Left kidney (tissue), 8 donors: ENCODE measurements at places on chromosomes 12 and 14.
A peak's percentile ranks its signal among the peaks of the same experiment; 100 is the strongest.

DNA sequence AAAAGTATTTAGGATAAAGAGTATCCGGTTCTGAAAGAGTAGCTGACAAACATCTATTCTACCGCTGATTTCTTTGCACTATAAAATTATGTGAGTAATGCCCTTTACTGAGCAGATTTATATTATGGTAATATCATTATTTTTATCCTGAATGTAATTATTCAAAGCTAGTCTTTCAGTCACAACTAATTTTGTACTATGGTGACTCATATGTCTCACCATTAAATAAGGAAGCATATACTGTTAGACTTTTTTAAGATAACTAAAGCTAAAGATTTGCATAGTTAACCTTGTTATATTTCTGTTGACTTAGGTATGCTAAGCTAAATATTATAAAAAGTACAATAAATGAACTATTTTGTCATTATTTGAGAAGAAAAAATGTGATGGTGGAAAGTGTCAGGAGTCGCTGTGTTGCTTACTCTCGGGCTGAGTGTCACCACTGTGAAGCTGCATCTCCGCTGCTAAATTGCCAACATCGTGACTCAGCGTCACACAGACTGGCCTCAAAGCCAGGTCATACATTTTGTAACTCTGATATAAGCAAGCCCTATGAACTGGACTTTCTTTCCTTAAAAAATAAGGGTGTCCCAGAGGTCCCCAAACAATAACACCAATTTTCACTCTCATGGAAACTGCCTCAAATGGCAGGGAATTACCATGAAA is 69.1 kb upstream of the SSTR1 start:
- DNase-seq, result no peak

DNA sequence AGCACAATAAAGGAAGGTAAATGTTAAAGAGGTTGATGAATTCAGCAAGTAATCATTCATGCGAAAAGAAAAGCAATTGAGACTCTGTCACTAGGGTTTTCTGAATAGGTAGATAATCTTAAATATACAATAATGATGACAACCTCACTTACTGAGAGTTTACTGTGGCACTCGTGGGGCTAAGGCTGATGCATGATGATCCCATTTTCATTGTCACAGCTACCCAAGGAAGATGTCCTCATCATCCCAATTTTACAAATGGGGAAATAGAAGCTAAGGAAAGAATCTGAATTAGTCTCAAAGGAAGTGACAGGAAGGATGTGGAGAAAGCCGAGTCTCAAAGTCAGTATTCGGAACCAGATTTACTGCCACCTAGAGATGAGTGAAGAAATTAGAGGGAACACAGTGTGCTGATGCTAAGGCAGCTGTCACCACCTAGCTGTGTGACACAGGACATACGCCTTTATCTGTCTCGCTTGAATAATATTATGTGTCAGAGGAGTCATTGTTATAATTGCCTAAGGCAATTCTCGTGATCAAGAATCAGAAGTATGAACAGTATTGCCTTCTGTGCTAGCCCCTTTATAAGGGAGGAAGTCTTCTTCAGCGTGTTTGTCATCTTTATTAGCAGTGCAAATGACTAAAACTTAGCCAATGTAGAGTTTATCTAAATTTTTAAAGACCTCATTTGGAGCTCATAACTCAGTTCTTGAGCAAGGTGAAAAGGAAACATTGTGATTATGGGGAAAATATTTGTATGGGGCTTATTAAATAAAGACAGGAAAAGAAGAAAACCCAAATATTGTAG is 63.2 kb downstream of the ERGIC2 start:
- peak; percentile 56 for DNase-seq

DNA sequence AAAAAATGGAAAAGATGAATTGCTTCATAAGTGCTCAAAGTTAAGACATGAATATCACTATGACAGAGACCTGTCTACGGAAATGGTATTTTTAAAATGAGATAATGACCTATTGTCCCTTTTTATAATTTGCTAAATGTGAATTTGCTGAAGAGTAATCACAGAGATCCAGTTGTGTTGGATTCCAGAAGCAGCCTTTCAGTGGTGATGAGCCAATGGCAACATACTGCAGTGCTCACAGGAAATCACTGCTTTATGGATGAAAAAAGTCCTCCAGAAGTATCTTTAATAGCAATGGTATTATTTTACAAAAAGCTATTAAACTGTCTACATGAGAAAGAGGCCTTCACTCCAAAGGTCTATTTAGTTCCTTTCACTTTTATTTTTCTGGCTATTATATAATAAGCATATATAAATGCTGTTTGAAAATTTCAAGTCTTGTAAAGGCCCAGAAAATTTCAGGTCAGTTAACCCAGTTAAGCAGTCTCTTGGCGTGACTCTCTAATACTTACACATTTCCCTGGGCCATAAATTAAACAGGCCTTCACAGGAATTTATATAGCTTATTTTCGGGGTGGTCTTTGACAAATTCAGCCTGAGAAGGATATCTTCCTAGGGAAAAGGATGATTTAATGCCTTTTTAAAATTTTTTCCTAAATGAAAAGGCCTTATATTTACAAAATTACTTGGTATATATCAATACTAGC is 55.4 kb downstream of the KCNJ8 start:
- DNase-seq, result peak; percentile 55

DNA sequence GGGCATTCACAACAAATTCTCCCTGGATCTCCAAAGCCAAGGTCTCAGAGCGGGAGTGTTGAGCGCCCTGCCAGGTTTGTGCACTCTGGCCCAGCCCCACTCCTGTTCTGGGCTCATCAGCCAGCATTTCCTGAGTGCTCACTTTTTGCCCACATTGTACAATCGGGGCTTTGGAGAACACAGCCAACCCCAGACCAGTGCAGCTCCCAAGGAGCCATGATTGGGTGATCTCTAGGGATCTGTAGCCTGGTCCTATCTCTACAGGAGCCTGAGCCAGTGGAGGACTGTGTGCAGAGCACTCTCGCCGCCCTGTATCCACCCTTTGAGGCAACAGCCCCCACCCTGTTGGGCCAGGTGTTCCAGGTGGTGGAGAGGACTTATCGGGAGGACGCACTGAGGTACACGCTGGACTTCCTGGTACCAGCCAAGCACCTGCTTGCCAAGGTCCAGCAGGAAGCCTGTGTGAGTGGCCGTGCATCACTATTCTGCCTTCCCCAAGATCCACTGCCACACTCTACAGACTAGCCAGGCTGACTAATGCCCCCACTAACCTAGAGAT is 2.8 kb downstream of the ARHGEF40 start:
- no peak for DNase-seq

DNA sequence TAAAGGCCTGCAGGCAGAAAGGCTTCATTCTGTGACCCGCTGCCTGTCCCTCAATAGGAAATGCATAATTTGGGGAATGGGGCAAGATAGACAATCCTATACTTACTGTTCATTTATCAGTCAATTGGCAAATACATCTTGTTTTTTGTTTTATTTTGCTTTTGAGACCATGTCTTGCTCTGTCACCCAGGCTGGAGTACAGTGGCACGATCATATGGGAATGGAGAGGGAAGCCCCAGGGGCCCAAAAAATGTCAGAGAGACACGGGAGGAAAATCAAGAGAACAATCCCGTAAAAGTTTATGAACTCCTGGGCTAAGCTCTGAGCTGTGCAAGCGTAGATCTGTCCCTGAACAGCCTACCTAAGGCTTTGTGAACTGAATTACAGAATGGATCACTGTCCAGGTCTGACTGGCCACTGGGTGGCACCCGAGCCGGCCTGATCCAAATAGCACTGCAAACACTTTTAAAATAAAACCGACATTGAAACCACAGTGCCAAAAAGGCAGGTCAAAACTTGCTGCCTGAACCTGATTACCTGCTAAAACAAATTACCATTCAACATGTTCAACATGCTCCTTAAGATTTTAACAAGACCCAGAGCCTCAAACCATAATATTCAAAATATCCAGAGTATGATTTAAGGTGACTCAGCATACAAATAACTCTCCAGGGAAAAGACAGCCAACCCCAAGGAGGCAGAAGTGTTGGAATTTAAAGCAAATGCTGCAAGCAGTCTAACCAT is 11.8 kb downstream of the COPS7A start:
- peak; percentile 48 for DNase-seq
